Muscle of leg (tissue), 16 donors: ENCODE measurements at places on chromosomes 7 and 10. TPM values are rescaled to one million over a fixed set of nuclear protein-coding genes. Genes with fewer than 3 reads are reported as not detected.

The PLEKHS1 gene
- total RNA-seq: 0.04 TPM

The COBL gene
- total RNA-seq: 60.6 TPM

The IKZF1 gene
- 1.6 TPM for total RNA-seq

The ZNF853 gene
- total RNA-seq: 7.2 TPM

The MIOS gene
- total RNA-seq: 32.6 TPM

The INSIG1 gene
- total RNA-seq: 18.7 TPM

The GPER1 gene
- 9.6 TPM for total RNA-seq

The PLAC9 gene
- total RNA-seq: 137 TPM

The MRLN gene
- 254 TPM for total RNA-seq

The C10orf71 gene
- total RNA-seq: 10.8 TPM

The TMEM213 gene
- not detected for total RNA-seq

The TAS2R41 gene
- not detected for total RNA-seq

The VPS37D gene
- 4.5 TPM for total RNA-seq

The C10orf67 gene
- total RNA-seq: 0.04 TPM

The C1GALT1 gene
- total RNA-seq: 18.3 TPM

The MSS51 gene
- 28.2 TPM for total RNA-seq

The TFEC gene
- total RNA-seq: 1.2 TPM

The CTAGE4 gene
- 0.09 TPM for total RNA-seq

The MNX1 gene
- not detected for total RNA-seq

The SLC18A3 gene
- total RNA-seq: not detected
